ENCODE measurements at places on chromosomes 6 and 20.

GRCh38 chr6:165183071-165183470, 126.3 kb downstream of the C6orf118 start:
- no peak for DNase-seq

- no peak for DNase-seq
These were observed 6.1 kb downstream of the MMP24 start for GRCh38 chr20:35232575-35232974.

DNA sequence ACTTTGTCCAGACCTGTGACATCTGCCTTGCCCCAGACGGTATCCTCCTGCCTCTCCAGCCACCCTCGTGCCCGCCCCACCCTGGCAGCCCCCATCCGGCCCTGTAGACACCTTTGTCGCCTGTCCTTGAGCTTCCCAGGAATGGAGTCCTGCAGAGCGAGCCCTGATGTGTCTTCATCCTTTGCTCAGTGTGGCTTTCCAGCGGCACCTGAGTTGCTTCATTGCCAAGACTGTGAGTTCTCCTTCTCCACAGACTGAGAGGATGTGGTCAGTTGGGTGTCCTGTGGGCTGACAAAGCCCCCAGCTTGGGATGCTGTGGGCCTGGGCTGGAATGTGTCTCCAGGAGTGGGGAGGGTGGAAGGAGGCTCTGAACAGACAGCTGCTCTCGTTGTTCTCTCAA, 1.7 kb upstream of the CST4 start:
- no peak for DNase-seq

DNA sequence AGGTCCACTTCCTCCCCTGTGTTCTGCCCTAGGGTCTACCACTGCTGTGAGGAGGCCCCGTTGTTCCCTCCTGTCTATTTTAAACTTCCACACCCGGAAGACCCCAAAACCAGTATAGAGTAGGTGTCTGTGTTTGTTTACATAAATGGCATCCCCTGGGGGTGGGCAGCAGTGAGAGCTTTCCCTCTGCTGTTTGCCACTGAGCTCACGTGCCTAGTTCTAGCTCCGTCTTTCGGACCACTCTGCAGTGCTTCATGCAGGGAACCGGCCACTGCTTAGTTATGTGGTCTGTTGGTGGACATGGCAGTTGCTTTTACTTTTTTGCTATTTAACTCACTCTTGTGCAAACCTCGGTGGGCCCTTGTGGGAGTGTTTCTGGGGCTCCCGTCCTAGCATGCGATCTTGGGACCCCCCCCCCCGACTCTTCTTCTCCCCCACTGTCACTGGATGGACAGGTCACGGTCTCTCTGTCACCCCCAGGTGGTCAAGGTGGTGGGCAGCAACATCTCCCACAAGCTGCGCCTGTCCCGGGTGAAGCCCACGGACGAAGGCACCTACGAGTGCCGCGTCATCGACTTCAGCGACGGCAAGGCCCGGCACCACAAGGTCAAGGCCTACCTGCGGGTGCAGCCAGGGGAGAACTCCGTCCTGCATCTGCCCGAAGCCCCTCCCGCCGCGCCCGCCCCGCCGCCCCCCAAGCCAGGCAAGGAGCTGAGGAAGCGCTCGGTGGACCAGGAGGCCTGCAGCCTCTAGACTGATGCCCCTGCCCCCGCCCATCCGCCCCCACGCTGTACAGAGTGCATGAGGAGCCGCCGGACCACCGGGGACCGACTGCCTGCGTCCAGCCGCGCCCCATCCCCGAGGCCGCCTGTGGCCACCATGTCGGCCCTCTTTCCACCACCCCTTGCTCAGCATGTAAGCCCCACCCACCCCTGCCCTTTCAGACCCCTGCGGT, 40.9 kb downstream of the VSTM2L start:
- DNase-seq, result no peak

- DNase-seq, result no peak
These were observed 122.1 kb downstream of the HIVEP2 start for GRCh38 chr6:142822842-142823241.

DNA sequence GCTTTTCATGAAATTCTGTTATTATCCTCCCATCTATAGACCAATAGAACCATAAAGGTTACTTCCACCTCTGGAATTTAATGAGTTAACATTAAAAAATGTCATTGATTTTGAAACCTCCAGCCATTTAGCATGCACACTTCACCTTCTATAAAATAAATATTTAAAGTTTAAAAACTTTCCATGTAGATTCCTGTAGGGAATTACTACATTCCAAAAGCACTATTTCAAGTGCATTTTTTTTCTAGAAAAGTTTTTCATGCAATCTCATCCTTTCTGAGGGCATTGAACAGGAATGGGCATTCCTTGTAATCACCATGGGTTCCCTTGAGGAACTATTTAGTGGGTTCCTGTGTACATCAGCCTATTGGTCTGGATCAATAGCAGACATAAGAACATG, 253.8 kb upstream of the RIN2 start:
- no peak for DNase-seq

DNA sequence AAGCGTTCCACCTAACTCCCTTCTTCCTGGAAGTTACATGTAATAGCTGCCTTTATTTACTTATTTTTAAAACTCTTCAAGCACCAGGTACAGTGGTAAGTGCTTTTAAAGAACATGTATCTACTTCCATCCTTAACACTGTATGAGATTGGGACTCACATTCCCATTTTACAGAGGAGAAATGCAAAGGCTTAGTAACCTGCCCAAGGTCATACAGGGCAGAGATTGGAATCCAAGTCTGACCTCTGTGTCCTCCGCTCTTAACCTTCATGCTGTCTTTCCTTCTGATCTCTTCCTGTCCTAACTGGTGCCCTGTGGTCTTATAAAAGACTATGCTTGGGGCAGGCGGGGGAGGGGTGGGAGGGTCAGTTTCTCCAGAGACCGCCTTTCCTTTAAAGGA, 1.6 kb downstream of the B4GALT5 start:
- no peak for DNase-seq

GRCh38 chr6:33953171-33953570, 149.4 kb upstream of the MLN start:
- no peak for DNase-seq

DNA sequence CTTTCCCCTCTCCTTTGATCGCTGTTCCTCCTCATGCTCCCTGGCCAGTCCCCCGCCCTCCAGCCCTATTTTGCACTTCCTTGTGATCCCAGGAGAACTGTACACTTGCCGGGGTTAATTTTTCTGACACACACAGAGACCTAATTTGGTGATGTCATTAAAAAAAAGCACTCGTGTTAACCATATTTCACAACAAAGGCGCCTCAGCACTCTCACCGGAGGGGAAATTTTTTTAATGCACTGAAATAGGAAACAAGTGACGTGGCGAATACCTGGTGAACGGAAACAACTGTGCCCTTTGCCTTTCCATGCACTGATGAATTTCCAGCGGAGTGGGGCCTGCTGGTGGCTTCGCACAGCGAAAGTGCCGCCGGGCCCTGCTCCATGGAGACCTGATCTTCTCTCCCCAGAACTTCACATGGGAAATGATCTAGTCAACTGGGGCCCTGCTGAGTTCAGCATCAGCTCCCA, 53.9 kb upstream of the TAGAP start:
- peak; percentile 48 for DNase-seq

GRCh38 chr20:47484303-47484702, 17.4 kb upstream of the NCOA3 start:
- no peak for DNase-seq

GRCh38 chr6:1552296-1552761, 57.4 kb upstream of the FOXC1 start:
- DNase-seq, result no peak

GRCh38 chr6:134437376-134437775, 119.5 kb upstream of the SGK1 start:
- DNase-seq, result no peak

- DNase-seq, result no peak
These were observed 25.7 kb downstream of the SLC2A4RG start for GRCh38 chr20:63765082-63765873.
